ENCODE measurements at places on chromosomes 1 and 21.

DNA sequence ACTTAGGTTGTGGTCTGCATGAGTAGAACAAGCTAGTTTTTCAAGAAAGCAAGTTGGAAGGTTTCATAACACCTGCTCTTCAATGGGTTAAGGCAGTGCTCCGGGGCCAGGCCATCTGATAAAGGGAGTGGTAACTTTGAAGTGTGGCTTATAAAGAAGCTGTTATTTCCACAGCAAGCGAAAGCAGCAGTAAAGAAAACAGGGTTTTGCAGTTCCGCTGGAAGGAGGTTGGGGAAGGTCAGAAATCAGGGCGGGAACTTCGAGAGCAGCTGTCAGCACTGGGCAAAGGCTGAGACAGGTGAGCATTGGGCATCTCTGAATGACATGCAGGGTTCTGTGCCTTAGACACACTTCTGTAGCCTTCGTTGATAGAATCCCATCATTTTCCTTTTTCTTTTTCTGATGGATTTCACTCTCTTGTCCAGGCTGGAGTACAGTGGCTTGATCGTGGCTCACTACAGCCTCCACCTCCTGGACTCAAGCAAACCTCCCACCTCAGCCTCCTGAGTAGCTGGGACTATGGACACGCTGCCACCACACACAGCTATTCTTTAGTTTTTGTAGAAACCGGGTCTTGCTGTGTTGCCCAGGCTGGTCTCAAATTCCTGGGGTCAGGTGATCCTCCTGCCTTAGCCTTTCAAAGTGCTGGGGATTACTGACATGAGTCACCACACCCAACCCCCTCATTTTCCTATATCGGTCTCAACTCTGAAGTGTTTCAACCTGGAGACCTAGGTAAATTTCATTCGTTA is 20.5 kb downstream of the TMEM51 start:
- DNase-seq: no peak

GRCh38 chr1:21852282-21853130 is 40.4 kb downstream of the LDLRAD2 start:
- no peak for DNase-seq

DNA sequence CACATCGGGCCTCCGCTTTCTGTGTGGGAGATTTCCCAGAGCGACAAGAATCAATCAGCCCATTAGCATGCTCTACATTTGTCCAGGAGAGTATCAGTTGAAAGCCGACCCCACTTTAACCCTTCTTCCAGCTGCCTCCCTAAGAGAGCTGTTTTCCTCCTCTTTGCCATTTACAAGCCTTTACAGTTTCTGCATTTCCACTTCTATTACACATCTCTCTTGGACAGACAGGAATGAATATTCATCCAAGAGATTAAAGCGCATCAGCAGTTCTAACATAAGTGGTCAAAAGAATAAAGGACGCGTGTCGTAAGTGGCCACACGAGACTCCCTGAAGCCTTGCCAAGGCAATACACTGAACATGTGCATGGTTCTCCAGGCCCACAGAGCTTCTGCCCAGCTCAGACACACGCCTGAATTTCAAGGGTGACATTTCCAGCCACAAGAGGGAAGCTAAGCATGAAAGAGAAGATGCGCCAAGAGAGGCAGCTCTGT is 47.3 kb downstream of the FAM78B start:
- no peak for DNase-seq

- DNase-seq: peak; percentile 12
Observed at GRCh38 chr1:60065199-60065598, 8.4 kb downstream of the C1orf87 start.

DNA sequence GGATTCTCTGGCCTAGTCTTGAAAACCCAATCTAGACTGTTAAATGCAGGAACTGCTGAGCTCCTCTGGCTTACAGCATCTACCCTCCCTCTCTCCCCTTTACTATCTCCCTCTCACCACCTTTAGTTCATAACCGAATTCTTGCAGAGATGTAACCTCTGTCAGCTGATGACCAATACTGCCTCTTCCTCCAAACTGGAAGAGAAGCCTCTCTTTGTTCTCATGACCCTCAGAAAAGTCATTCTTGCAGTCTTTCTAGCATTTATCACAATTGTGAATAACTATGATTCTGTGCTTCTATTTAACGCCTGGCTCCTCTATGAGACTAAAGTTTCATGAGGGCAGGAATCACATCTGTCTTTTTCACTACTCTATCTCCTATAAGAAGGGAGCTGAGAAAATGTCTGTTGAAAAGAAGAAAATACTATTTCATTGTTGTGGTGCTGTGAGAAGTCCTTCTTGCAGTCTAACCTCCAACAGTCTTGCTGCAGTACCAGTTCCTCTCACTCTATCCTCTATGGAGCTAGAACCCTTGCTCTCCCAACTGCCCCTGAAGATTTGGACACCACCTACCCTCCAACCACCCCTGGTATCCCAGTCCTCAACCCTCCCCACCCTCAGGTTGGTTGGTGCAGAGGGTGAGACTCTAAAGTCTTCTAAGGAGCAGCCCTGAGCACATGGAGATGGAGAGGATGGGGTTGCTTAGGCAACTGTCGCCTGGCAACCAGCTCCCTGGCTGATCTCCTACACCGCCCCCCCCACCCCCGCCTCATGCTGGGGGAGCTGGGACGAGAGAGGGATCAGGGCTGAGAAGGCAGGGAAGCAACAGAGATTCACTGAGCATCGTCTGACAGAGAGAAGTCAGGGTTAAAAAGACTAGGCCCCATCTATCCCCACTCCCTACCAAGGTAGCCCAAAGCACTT is 13.9 kb downstream of the MEF2D start:
- DNase-seq: no peak

- no peak for DNase-seq
Observed at GRCh38 chr1:28257736-28258135, 1.6 kb upstream of the SESN2 start.

DNA sequence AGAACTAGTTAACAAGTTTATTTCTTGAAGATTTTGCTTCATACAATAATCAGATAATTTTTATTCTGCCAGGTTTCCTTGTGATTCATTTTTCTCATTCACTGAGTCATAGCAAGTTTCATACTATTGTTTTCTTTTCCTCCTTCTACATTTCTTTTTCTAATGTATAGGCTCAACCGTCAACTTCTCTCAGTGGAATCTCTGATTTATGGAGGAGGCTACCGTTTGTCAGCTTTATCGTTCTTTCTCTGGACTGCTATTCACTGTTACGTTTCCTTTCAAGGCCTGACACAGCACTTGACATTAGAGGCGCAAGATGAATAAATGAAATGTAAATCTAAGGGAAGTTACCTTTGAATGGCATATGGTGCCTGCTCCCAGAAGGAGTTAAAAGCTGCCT is 284.3 kb upstream of the NR5A2 start:
- DNase-seq: no peak

Data from KBM-7 (cell line).